CD8-positive, alpha-beta memory T cell (primary cell): ENCODE measurements at places on chromosomes 5 and 9. TPM values are rescaled to one million over a fixed set of nuclear protein-coding genes. Genes with fewer than 3 reads are reported as not detected.
A peak's percentile ranks its signal among the peaks of the same experiment; 100 is the strongest.

- no peaks in the 10 kb centered on the region for H3K4me1 ChIP-seq
- no peak overlapping the region for H3K27ac ChIP-seq
- H3K27me3 ChIP-seq = no peaks in the 10 kb centered on the region
- H3K4me3 ChIP-seq = no peak overlapping the region
- H3K36me3 ChIP-seq = no peaks in the 10 kb centered on the region
- no peak for DNase-seq
Observed at GRCh38 chr5:6427694-6428093, 21.0 kb upstream of the UBE2QL1 start.

- no peak overlapping the region for H3K4me3 ChIP-seq
- no peak for DNase-seq
- no peaks in the 10 kb centered on the region for H3K27me3 ChIP-seq
- no peak overlapping the region for H3K27ac ChIP-seq
- H3K36me3 ChIP-seq = no peaks in the 10 kb centered on the region
Observed at GRCh38 chr9:131994364-131995125, 85.1 kb downstream of the MED27 start.

- H3K4me1 ChIP-seq = no peaks in the 10 kb centered on the region
- H3K27ac ChIP-seq = no peak overlapping the region
- no peak for DNase-seq
- no peaks in the 10 kb centered on the region for H3K27me3 ChIP-seq
- no peak overlapping the region for H3K4me3 ChIP-seq
- H3K36me3 ChIP-seq = no peaks in the 10 kb centered on the region
Observed at GRCh38 chr9:104843644-104844240, 79.8 kb downstream of the NIPSNAP3B start.

The HNRNPA0 gene
- total RNA-seq = 45.9 TPM

DNA sequence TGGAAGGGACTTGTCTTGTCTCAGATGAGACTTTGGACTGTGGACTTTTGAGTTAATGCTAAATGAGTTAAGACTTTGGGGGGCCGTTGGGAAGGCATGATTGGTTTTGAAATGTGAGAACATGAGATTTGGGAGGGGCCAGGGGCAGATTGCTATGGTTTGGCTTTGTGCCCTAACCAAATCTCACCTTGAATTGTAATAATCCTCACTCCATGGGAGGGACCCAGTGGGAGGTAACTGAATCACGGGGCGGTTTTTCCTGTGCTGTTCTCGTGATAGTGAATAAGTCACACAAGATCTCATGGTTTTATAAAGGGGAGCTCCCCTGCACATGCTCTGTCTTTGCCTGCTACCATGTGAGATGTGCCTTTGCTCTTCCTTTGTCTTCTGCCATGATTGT, 72.1 kb downstream of the RAI14 start:
- no peak for DNase-seq
- H3K27me3 ChIP-seq = no peaks in the 10 kb centered on the region
- H3K27ac ChIP-seq = no peak overlapping the region
- no peak overlapping the region for H3K4me3 ChIP-seq
- no peaks in the 10 kb centered on the region for H3K4me1 ChIP-seq

DNA sequence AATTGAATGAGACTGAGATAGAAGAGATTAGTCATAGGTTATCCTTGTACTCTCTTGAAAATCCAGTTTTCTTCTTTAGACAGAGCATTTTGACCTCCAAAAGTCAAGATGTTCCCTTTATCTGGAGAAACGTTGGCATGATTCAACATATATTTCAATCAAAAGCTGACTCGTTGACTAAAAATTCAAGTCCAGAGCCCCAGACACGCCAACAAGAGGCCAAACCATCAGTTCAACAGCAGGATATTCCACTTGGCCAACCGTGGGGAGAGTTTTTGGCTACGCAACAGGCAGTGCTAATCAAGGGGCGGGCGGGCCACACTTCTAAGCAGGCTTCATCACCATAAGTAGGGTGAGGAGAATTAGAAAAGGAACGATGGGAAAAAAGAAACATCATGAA, 119.1 kb downstream of the SLIT3 start:
- no peaks in the 10 kb centered on the region for H3K4me1 ChIP-seq
- no peaks in the 10 kb centered on the region for H3K27me3 ChIP-seq
- H3K4me3 ChIP-seq = no peak overlapping the region

DNA sequence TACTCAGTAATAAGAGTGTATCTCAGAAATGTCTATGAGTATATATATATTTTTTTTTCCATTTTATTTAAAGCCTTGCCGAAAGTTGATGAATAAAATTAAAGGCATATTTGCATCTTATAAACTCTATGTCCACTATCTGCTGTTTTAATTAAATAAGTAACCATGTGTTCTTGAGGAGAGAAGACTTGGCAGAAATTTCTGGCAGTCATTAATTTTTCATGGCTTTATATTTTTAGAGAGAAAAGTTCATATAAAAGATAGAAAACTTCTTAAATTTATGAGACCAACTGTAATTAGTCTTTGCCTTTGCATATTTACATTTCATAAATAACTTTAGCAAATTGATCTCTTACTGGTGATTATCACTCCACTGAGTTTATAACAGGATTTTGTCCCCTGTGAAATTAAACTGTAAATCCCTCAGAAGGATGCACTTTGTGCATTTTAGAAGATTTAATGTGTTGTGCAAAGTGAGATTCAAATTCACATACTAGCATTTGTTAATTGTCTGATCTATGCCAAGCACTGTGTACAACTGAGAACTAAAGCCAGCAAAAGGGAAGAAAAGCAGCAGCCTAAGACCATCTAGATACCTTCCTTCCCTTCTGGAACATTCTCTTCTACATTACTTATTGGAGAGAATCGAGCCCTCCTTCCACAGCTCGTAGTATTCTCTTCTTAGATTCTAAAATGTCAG, 108.7 kb downstream of the SNCAIP start:
- no peaks in the 10 kb centered on the region for H3K4me1 ChIP-seq
- H3K4me3 ChIP-seq = no peak overlapping the region
- H3K27ac ChIP-seq = no peak overlapping the region
- no peaks in the 10 kb centered on the region for H3K36me3 ChIP-seq
- no peaks in the 10 kb centered on the region for H3K27me3 ChIP-seq

The NDOR1 gene
- 47.4 TPM for total RNA-seq

DNA sequence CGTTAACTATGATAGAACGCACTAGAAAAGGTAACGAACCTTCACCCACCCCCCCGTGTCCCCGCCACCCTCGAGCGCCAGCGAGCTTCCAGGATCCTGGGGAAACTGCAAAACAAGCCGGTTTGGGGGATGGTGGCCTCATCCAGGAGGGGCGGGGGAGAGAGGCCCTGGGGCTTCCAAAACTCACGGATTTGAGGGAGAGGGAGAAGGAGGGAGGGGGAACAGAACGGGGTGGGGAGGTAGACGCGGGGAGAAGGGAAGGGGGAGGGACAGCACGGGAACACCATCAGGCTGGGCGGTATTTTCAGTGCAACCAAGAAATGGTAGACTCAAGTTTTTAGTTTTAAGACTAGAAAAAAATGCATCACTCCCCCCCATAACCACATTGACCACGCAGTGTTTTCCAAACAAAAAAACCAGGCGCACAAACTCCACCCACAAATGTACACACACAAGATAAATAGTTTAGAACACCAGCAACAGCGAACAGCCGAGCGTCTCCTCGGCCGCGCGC, 1.4 kb downstream of the NRARP start:
- no peak for DNase-seq
- H3K27me3 ChIP-seq = peaks cover 40% of the 10 kb centered on the region
- H3K4me1 ChIP-seq = peaks cover 21% of the 10 kb centered on the region
- H3K27ac ChIP-seq = peak overlapping the region; percentile 64
- peak overlapping the region; percentile 19 for H3K4me3 ChIP-seq

The FIBCD1 gene
- total RNA-seq = not detected

GRCh38 chr5:77210091-77210963, at the start of gene PDE8B:
PDE8B (plus strand) TSS chr5:77210680; CDS start chr5:77210926, 246 bp downstream.
- H3K4me1 ChIP-seq = no peaks in the 10 kb centered on the region
- H3K27me3 ChIP-seq = peaks cover 13% of the 10 kb centered on the region
- DNase-seq = no peak

The CORO2A gene
- 5.1 TPM for total RNA-seq

DNA sequence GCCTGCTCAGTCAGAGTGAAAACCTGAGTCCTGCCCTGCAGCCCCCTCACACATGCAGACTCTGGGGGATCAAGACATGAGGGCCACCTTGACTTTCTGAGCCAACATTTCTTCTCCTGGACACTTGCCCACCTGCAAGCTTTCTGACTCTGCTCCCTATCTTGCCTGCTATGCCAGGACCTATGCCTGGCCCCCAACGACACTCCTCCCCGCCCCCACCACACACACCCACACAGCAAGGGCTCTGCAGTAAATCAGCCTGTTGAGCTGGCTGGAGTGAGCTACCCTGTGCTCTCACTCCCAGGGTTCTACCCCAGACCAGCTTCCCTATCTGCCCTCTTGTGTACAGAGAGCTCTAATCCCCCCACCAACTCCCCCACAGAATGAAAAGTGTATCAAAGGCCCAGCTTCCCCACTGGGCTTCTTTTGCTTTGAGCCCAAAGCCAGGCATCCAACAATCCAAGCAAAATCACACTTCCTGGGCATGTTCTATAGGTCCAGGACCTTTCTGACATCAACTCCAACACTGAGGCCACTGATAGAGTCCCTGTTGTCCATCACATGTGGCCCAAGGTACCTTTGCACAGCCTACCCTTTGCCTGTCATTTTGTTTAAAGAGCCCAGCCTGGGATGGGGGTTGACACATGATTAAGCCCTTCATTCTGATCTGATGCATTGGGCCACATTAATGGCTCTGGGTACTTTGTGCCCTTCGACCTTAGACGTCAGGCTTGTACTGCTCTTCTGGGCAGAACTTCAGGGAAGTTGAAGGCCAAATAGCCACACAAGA, 7.2 kb downstream of the PDLIM4 start:
- H3K27ac ChIP-seq = no peak overlapping the region
- H3K36me3 ChIP-seq = no peaks in the 10 kb centered on the region

DNA sequence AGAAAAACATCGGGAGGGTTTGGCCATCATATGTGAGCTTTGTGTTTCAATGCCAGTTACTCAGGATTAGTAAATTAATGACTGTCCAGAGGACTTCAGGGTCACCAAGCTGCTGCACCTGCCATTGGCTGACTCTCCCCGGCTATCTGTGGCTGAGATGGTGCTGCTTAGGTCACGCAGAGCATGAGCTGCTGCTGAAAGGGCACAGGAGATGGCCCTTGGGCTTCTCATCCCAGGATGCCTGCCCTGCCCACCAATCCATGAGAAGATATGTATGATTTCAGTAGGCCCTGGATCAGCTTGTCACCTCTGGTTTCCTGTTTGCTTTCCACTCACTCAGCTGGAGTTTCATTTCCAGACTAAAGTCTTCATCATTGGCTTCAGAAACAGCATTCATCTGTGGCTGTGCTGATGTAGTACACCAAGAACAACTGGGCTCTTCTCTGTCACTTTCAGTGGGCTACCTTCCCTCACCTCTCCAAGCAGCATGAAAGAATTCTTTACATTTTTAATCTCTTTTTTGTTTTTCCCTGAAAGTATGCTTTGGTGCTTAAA, 2.4 kb upstream of the CATSPER3 start:
- no peak overlapping the region for H3K27ac ChIP-seq
- H3K27me3 ChIP-seq = no peaks in the 10 kb centered on the region
- no peak overlapping the region for H3K4me3 ChIP-seq
- H3K4me1 ChIP-seq = peaks cover 26% of the 10 kb centered on the region
- DNase-seq = no peak

The SUSD1 gene
- total RNA-seq = 5.0 TPM
